Activated CD4-positive, alpha-beta T cell treated with anti-CD3 and anti-CD28 coated beads for 1 hour (primary cell): ENCODE measurements at places on chromosomes 2 and 18.

DNA sequence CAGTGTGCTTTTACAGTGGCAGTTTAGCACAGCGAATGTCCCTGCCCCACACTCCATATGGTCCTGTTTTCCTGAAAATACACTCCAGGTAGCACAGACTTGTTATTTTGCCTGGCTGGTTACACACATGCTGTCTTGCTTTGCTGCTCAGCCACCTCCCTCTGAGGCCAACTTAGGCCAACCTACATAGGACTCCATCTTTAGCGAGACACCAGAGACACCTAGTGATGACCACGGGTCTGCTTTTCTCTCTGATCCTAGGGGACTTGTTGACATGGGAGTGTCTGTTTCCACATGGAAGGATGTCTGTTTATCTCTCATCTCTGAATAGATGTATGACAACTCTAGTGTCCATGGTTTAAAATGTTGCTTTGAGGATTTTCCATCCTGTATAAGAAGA lies 43.3 kb downstream of the PLEKHB2 start:
- DNase-seq = no peak

DNA sequence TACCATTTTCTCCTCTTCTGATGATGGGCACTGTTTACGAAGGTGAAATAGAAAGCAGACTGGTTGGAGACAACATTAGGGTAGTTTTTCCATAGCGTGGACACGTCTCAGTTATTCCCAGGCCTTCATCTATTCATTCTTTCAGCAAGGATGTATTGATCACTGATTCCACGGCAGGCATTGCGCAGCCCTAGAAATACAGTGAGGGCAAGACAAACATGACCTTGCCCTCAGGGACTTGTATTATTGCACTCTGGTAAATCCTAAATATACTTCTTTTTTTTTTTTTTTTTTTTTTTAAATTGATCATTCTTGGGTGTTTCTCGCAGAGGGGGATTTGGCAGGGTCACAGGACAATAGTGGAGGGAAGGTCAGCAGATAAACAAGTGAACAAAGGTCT lies 167.3 kb upstream of the SPRED2 start:
- DNase-seq = no peak

DNA sequence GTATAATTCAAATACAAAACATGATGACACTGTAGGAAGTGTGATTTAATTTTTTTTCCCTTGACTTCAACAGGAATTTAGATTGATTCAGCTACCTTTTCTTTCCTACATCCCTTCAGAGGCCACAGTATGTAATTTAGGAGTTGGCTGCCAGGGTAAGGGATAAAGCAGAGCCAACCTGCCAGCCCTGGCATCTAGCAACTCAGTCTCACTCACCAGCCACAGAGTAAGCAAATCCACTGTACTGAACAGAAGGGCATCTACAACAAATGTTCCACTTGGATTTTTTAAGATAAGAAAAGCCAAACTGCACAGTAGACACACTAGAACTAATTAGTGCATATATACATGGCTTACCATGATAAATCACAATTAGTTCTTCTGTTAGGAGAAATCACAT lies 54.3 kb upstream of the PEX13 start:
- no peak for DNase-seq

DNA sequence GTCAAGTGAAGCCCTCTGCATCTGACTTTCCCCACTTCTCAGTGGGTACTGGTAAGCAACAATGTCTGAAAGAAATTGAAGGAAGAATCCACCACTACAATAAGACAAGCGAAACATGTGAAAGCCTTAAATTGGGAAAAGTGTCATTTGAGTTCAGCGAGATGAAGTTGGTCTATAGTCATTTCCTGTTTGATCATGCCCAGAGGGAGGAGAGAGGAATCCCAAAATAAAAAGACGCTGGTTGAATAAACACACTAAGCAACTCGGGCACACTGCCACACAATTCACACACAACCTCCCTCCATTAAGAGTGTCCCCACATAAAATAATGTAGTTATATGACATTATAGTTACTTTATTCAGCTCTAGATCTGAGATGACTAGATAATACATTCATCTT lies 166.1 kb downstream of the CBLN2 start:
- DNase-seq = no peak

- no peak for DNase-seq
Measured at GRCh38 chr2:68912732-68913131, 40.0 kb downstream of the GKN2 start.

GRCh38 chr2:67486041-67486796 lies 89.1 kb downstream of the ETAA1 start:
- DNase-seq = no peak

DNA sequence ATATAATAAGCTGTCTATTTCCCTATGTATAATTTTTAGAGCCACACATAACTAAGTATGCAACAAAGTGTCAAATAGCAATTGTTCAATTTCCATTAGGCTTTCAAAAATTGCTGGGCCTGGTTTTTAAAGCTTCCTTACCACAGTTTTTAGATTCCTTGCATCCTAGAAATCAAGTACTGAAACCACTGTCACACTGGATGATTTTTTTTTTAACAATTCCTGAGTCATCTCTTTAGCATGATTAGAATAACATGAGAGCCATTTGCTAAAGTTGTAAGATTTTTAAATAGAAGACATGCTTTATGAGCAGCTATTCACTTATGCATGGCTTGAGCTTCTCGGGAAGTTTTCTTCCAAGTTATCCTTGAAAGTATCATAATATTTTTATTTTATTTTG lies 319.5 kb upstream of the NXPH2 start:
- no peak for DNase-seq

DNA sequence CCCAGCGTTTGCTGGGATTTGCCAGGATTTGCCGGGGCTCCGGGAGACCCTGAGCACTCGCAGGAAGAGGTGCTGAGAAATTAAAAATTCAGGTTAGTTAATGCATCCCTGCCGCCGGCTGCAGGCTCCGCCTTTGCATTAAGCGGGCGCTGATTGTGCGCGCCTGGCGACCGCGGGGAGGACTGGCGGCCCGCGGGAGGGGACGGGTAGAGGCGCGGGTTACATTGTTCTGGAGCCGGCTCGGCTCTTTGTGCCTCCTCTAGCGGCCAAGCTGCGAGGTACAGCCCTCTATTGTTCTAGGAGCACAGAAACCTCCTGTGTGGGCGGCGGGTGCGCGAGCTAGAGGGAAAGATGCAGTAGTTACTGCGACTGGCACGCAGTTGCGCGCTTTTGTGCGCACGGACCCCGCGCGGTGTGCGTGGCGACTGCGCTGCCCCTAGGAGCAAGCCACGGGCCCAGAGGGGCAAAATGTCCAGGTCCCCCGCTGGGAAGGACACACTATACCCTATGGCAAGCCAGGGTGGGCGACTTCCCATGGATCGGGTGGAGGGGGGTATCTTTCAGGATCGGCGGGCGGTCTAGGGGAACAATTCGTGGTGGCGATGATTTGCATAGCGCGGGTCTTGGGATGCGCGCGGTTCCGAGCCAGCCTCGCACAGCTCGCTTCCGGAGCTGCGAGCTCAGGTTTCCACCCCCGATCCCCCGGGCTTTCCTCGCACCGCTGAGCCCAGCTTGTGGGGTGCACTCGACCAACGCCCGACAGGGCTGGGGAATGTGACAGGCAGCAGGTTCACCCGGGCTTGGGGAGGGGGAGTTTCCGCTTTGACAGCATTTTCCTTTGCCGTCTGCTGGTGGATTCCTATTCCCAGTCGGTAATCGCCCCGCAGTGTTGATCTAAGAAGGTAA lies 2.8 kb downstream of the ONECUT2 start:
- no peak for DNase-seq

DNA sequence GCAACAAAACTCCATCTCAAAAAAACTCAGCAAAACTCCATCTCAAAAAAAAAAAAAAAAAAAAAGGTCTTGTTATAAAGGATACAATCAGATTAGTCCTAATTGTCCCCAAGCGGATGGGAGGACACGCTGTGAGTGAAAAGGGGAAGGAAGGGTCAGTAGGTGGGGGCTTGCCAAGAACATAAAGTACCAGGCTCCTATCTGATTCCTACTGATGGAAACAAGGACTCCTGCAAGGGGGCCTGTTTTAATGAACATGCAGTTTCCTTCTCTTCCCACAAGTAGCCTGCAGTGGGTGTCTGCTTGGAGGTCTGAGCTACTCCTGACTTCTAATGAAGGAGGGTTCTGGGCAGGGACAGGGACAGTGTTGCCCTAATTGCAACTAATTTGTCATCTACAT lies 7.9 kb downstream of the SCG2 start:
- no peak for DNase-seq

GRCh38 chr18:33152376-33152775 lies 288.1 kb downstream of the CCDC178 start:
- DNase-seq = no peak

DNA sequence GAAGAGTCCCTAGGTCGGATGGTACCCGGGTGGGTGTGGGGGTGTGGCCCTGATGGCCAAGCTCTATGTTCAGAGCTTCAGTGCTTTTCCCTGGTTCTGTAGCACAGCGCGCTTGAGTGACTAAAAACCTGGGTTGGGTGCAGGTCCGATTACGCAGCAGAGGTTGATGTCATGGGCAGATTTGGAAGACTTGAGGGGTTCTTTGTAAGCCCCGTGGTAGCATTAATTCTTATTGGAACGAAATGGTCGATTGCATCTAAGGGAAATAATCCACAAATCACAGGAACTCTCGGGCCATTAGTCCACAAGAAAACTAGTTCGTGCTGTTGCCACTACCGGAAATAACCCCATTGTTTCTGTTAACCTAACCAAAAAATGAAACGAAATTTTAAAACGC lies 9.0 kb downstream of the HOXD8 start:
- DNase-seq = no peak

DNA sequence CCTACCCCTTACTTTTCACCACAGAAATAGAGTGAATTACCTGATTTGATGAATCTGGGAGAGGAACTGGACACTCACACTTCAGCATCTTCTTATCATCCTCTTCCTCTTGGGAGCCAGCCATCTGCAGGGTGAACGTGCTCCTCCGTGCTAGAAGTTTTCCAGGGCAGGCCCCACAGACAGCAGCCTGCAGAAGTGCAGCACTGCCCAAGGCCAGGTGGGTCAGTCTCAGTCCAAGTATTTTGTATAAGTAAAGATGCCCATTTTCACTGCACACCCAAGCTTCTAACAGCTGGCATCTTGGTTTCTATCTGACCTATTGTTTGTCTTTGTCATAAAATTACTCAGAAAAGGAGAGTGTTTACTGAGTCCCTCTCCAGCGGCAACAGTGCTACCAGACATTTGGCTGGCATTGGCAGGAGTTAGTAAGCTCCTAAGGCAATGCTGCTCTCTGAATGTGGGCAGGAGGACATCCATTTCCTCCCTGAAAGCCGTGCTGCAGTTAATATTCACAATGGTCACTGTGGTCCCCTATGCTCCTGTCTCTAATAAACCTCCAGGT lies 222.6 kb upstream of the CTAGE1 start:
- no peak for DNase-seq

GRCh38 chr2:102754456-102755145 lies 7.2 kb upstream of the TMEM182 start:
- DNase-seq = no peak

DNA sequence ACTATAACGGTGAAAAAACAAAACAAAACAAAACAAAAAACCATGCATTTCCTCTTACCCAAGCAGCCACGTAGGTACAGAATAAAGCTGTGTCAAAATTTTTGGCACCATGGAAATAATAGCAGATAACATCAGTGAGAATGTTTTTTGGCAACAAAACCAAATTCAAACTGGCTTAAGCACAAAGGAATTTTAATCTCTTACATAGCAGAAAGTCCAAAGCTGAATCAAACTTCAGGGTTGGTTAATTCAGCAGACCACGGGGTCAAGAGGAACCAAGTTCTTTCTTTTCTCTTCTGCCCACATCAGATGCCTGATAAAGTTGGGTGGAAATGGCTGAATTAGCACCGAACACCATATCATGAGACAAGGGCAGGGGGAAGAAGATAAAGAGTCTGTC lies 129.5 kb downstream of the PAX3 start:
- no peak for DNase-seq

DNA sequence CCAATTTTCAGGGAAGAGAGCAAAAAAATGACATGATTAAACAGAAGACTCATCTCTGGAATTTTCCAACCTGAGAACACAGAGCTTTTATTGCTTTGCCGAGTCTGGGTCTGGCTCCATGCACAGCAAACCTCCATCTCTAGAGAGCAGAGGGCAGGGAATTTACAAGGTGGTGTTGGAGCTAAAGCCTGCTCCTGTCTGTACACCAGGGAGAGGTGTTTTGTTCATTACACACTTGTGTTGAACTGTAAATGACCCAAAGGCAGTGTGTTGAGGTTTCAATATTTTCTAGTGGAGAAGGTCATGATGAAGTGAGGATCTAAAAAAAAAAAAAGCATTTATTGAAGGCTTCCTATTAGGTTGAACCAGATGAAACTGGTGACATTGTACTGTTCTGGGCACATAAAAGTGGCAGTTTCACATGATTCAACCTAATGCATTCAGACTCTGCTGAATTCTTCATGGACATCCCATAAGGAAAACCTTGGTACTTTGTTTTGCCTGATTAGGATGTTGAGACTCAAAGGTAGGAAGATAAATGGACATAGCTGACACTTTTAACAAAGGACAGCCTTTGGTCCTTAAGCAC lies 238.3 kb downstream of the CLIP4 start:
- no peak for DNase-seq

GRCh38 chr2:196515051-196515450 lies 124.5 kb upstream of the CCDC150 start:
- DNase-seq = no peak
